ENCODE measurements at places on chromosomes 7 and 10. TPM values are rescaled to one million over a fixed set of nuclear protein-coding genes. Genes with fewer than 3 reads are reported as not detected.

The CPA4 gene
- 1.0 TPM for total RNA-seq

The HIPK2 gene
- total RNA-seq: 35.3 TPM

The SYPL1 gene
- total RNA-seq: 70.5 TPM

GRCh38 chr10:100677290-100677945, 68.0 kb upstream of the PAX2 start:
- no peak for DNase-seq

- DNase-seq: no peak
Observed at GRCh38 chr7:10918093-10918590, 55.5 kb upstream of the PHF14 start.
